Fibroblast of mammary gland (primary cell): ENCODE measurements at places on chromosomes 6 and 20.

- DNase-seq, result no peak
Measured at GRCh38 chr20:3710011-3710466, 2.4 kb downstream of the SIGLEC1 start.

- DNase-seq, result peak; percentile 56
Measured at GRCh38 chr6:21163110-21163837, 430.3 kb upstream of the SOX4 start.

- DNase-seq, result no peak
Measured at GRCh38 chr20:1896484-1897258, 1.5 kb downstream of the SIRPA start.

DNA sequence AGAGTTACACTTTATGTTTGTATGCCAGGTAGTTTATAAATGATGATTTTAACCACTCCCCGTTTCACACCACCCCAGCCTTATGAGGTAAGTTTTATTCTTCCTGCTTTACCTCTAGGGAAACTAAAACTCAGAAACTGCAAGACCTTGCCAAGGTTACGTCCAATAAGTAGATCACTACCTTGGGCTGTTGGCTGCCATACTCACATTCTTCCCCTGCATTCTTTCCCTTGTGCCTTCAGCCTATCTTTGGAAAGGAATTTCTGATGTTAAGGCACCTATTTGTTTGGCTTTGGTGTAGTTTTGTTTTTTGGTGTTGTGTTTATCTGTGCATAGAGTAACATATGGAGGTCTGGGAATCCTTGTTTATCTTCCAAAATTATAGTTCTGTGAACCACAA lies 122.1 kb downstream of the UST start:
- no peak for DNase-seq

- DNase-seq, result no peak
Measured at GRCh38 chr20:59807909-59808728, 125.3 kb downstream of the SYCP2 start.

DNA sequence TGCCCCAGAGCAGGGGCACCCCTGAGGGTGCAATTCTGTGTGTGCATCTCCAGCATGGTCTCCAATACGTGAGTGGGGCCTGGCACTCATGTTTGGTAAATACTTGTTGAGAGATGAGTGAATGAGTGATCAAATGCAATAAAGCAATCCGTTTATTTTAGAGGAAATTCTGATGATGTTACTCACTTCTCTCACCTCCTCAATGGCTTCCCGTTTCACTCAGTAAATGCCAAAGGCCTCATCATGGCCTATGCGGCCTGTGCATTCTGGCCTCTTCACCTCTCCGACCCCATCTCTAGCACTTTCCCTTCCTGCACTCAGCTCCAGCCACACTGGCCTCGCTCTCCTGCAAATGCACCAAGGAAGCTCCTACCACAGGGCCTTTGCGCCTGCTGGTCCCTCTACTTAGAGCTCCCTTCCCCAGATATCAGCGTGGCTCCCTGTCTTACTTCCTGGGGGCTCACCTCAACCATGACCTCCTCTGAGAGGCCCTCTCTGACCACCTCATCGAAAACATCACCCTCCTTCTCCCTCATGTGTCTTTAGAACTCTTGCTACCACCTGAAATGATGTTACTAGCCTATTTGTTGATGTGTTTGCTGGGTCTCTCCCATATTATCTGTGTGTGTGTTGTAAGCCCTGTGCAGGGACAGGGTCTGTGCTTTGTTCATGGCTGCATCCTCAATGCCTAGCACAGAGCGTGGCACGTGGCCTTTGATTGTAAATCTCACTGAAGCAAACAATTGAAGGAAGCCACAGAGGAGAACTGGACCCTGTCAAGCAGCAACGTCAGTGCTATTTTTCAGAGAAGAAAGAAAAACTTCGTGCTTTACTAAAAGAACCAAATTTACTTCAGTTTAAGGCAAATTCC lies 42.6 kb downstream of the RAB44 start:
- no peak for DNase-seq

DNA sequence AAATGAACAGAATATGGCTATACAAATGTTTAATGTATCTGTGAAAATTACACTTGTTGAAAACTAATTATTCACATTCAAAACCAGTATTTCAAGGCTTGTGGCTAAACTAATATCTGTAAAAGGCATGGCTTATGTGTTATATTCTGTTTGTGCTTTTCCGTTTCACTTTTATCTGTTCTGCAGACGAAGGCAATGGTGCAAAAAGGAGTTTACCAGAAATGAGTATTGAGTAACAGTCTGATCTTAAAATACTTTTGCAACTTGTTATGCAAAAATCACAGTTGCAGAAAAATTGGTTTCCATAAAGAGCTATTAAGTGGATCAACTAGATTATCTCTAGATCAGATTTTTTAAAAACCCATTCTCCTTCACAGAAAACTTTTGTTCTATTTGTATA lies 9.4 kb upstream of the STX11 start:
- DNase-seq, result no peak

DNA sequence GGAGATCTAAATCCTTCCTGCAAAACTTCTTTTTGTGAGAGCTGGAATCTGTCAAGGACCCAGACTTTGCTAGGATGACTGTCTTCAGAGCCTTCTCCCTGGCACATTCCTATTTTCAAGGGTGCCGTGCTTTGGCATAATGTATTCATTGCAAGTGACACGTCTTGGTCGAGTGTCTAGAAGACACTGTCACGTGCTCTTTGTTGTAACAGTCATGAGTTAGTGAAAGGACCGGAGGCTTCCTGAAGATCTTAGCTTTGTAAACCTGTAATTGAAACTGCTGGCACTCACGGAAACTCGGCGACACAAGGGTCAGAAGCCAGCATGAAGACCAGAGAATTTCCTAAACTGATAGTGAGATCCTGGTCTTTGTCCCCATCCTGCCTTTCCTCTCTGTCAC lies 19.7 kb upstream of the TAGAP start:
- no peak for DNase-seq

- peak; percentile 57 for DNase-seq
Measured at GRCh38 chr20:60206259-60206658, 248.0 kb downstream of the CDH26 start.

- no peak for DNase-seq
Measured at GRCh38 chr6:137706083-137706750, 160.8 kb upstream of the TNFAIP3 start.

DNA sequence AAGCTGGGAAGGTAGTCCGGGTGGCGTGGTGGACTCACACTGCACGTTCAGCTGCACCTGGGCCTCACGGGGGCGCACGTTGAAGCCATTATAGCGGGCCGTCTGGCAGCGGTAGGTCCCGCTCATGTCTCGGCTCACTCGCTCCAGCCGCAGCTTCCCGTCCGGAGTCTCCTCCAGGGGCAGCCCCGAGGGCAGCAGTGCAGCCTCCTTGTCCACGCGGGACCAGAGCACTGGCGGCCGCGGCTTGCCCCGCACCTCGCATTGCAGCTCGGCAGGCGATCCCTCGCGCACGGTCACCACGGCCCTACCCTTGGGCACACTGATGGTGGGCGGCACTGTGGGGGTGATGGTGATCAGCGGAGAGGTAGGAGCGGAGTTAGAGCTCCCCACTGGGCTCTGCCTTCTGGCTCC lies 47.6 kb downstream of the MDGA1 start:
- DNase-seq, result no peak

- DNase-seq, result no peak
Measured at GRCh38 chr6:2085657-2086056, 159.7 kb downstream of the GMDS start.
